H9 (cell line): ENCODE measurements at places on chromosomes 16 and 17. TPM values are rescaled to one million over a fixed set of nuclear protein-coding genes. Genes with fewer than 3 reads are reported as not detected.

GRCh38 chr16:1326391-1326790 is 7.1 kb upstream of the BAIAP3 start:
- no peak for DNase-seq

DNA sequence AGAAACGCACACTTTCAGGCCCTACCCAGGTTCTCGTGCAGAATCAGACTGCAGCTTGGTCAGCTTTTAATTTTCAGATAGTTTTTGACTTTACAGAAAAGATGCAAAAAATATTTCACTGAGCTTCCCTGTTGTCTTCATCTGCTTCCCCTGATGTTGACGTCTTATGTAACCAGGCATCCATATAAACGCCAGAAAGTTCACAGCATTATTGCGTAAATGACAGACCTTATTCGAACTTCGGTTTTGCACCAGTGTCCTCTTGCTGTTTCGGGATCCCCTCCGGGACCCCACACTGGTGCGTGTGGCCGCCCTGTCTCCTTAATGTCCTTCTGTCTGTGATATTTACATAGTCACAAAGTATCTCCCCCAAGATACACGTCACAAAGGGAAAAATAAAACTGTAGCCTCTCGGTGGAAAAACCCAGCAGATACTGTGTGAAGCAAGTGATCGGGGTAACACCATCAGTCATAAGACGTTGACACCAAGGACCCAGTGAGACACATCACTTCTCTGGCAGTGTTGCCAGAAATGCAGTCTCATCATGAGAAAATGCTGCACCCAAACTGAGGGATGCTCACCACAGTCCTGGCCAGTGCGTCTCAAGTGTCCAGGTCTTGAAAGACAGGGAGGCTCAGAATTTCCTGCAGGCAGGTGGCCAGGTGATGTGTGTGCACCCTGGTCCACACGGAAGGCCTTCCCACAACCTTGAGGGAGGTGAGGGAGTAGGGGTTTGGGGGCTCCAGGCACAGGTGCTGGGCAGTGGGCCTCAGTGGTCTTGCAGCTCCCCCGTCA is 4.3 kb downstream of the BANP start:
- DNase-seq = no peak

DNA sequence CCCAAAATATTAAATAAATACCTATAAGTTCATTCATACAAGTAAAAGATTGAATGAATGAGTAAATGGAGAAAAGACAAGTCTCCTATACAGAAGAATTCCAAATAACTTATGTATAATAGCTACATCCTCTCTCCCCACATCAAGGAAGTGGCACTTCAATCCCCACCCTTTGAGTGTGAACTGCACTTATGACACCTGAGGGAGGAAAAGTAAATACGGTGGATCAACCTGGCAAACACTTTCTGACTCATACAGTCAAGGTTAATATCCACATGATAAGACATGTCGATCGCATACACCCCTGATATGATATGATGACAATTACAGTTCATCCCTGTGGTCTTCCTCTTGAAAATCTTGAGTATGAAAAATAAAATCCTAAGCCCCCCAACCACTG is 18.0 kb downstream of the SLFN12L start:
- DNase-seq = no peak

DNA sequence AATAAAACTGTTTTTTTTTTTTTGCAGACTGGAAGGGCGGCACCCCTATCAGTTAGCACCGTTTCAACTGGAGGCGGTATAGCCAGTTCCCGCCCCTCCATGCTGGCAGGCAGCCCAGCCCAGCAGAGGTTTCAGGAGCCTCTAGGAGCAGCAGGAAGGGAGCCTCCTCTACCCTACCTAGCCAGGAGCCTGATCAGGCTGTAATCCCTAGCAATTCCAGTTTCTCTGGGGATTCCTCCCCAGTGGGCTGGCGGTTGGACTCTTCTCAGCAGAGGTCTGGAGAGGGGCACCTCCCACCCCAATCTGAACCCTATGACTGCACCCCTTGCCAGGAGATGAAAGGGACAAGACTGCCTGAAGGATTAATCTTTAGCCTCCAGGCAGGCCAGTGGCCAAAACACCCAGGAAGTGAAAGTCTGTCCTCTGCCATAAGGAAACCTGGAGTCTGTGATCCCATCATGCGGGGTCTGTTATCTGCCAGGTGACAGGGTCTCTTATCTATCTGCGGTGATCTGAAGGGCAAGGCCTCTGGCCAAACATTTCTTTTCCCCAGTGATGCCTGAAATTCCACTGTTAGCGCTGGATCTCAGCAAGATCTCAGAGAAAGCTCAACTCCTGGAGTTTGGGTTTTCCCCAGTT is 4.9 kb upstream of the CDH1 start:
- DNase-seq = peak; percentile 82

DNA sequence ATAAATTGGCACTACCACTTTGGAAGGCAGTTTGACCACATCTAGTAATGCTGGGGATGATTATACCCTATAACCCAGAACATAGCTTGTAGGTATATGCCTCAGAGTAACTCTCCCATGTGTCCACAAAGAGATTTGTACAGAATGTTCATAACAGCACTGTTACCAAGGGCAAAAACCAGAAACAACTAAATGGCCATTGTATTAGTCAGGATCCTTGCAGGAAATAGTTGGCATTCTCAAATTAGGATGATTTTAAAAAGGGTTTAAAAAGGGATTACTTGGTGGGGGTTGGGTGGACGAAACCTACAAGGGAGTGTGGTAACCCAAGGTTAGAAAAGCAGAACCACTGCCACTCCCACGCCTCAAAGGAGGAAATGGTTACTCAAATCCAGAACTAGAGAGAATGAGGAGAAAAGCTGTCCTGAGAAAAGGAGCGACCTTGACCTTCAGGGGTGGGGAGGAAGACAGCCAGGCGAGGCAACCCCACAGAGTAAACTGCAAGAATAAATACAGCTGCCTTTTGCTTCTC is 2.1 kb downstream of the CPPED1 start:
- DNase-seq = no peak

DNA sequence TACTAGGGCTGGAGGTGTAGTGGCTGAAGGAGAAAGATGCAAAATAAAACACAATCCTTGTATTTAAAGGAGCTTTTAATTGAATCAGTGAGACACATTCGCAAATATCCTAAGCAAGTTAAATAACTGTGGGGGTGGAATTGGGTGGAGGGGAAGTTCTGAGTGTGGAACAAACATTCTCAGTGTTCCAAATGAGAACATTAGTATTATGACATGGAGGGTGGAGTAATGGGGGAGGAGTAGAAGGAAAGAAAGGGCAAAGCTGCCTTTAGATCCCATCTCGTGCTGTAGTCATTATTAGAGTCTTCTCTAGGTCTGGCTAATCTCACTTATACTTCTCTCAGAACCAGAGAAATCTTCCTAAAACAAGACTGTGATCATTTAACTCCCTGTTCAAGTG is 169.7 kb downstream of the ANKFN1 start:
- no peak for DNase-seq

DNA sequence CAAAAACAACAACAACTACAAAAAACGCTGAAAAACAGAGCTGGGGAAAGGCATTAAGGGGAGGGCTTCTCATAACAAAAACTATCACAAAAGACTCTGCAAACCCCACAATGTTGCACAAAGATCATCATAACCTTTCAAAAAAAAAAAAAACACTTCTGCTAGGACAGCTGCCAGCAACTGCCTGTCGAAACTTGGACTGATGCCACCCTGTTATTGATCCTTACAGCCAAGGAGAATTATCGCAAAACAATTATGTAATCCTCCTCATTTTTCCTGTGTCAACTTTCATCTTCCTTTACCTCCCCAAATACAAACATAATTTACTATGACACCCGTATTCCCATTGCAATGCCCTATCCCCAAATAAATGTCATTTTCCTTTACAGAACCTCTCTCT is 9.3 kb downstream of the CCDC40 start:
- no peak for DNase-seq

GRCh38 chr17:17758941-17759563 is 77.7 kb downstream of the SREBF1 start:
- DNase-seq = no peak

GRCh38 chr16:11624636-11625607 is 38.2 kb upstream of the LITAF start:
- DNase-seq = no peak

- no peak for DNase-seq
Measured at GRCh38 chr16:65994291-65994690, 372.2 kb upstream of the CDH5 start.

- no peak for DNase-seq
Measured at GRCh38 chr17:27950995-27951394, 57.8 kb upstream of the LYRM9 start.

DNA sequence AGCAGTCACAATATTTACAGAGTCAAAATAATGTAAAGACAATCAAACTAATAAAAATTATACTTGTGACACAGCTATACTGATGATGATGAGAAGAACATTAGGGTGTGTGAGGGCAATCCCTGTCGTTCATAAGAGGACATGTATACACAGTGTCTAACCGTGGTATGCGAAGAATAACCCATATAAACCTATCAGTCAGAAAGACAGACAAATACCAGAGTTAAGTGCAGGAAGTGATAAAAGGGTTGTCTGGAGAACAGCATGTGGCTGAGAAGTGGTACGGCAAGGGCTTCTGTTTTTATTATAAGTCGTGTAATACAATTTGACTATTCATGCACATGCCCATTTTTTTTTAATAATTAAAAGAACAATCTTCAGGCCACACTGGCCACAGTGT is 46.7 kb downstream of the LMF1 start:
- no peak for DNase-seq

The FBXO39 gene
- not detected in 2 replicates for total RNA-seq
